Sigmoid colon (tissue), 7 donors: ENCODE measurements at places on chromosomes 16 and 17. TPM values are rescaled to one million over a fixed set of nuclear protein-coding genes. Genes with fewer than 3 reads are reported as not detected.

CCL22 gene
- total RNA-seq = not detected

FBXL19 gene
- 7.9 TPM for total RNA-seq

FOXF1 gene
- 50.0 TPM for total RNA-seq

KRT32 gene
- not detected for total RNA-seq

DNA sequence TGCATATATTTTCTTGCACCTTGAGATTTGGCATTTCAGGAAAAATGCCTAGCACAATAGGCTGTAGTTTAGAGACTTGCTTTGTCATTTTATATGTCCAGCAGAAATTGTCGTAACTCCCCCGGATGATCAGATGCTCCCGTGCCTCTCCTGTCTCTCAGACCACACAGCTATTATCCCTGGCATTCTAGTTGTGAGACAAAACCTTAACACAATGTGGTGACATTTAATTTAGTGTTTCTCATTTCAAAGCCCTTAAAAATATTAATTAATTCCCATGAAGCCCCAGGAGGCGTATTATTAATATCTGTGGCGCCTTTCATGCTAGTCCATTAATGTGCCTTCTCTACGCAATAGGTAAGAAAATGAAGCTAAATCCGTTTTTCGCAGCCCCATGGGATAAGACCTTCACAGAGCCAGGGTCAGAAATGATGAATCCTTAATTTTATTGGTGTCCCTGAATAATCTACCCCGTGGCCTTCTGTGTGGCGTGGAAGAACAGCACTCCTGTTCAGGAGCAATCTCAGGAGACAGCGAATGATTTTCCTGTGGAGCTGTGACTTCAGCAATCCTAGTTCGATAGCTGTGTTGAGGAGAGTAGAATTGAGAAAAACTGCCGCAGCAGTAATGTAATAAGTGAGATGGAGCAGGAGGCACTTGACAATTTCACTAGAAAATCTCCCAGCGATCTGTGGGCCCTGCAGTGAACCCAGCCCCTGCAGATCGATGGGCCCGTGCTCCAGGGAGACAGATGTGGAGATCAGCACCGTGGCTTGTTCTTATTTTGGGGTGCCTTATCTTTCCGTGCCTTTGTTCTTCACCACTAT is 157.9 kb downstream of the RPTOR start:
- H3K4me1 ChIP-seq = peaks cover 8% of the 10 kb centered on the region
- no peak overlapping the region for H3K4me3 ChIP-seq
- no peaks in the 10 kb centered on the region for H3K27me3 ChIP-seq
- no peak overlapping the region for H3K27ac ChIP-seq
- no peaks in the 10 kb centered on the region for H3K36me3 ChIP-seq

- DNase-seq = no peak
- no peaks in the 10 kb centered on the region for H3K36me3 ChIP-seq
- no peak overlapping the region for H3K27ac ChIP-seq
- H3K27me3 ChIP-seq = no peaks in the 10 kb centered on the region
Observed at GRCh38 chr17:59165933-59166342, 10.4 kb downstream of the PRR11 start.

- no peak for DNase-seq
- H3K36me3 ChIP-seq = no peaks in the 10 kb centered on the region
- H3K27me3 ChIP-seq = no peaks in the 10 kb centered on the region
- no peak overlapping the region for H3K27ac ChIP-seq
- no peaks in the 10 kb centered on the region for H3K4me1 ChIP-seq
Observed at GRCh38 chr16:51569203-51569931, 418.3 kb upstream of the SALL1 start.

DNA sequence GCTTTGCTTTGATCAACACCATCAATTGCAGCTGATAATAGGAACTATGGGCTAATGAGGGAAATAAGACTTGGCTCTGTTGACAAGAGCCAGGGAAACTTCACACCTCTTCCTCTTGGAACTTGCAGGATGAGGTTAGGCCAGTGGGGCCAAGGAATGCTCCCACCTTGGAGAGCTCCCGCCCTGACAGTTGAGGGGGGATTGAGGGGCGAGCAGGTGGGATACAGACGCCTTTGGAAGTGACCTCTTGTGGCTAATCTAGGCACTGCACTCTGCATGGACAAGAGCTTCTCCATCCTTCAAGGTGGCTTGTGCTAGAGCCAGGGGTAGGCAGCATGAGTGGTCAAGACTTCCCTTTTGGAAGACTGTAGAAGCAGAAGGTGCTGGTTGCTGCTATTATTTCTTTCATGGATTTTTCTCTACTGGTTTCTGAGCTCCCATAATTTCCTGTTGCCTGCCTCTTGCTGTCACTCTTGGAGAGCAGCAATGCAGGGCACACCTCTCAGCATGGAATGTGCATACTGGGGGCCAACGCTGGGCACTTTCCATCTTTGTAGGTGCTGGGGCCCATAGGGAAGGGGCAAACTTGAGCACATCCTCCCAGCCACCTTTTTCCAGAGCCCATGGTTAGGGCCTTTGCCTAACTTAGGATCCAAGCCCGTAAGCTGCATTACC is 2.3 kb upstream of the PHF12 start:
- no peaks in the 10 kb centered on the region for H3K36me3 ChIP-seq
- no peak overlapping the region for H3K4me3 ChIP-seq
- peak overlapping the region; percentile 94 for H3K27ac ChIP-seq
- DNase-seq = peak; percentile 75
- H3K4me1 ChIP-seq = peaks cover under 1% of the 10 kb centered on the region
